ENCODE measurements at places on chromosomes 6 and 20. TPM values are rescaled to one million over a fixed set of nuclear protein-coding genes. Genes with fewer than 3 reads are reported as not detected.
A peak's percentile ranks its signal among the peaks of the same experiment; 100 is the strongest.

The TRDN gene
- not detected for total RNA-seq

DNA sequence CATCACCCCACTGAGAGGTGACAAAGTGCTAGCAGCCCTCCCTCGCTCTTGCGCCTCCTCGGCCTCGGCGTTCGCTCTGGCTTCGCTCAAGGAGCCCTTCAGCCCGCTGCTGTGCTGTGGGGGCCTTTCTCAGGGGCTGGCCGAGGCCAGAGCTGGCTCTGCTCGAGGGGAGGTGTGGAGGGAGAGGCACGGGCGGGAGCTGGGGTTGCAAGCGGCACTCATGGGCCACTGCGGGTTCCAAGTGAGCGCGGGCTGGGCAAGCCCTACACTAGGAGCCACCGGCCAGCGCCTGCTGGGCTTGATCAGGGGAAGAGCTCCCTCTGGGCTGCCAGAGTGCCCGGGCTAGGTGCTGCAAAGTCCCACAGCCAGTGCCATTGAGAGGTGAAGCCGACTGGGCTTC, 964.8 kb upstream of the GJE1 start:
- DNase-seq = no peak

- DNase-seq = peak; percentile 27
Measured at GRCh38 chr20:21315138-21315537, 12.0 kb downstream of the XRN2 start.

DNA sequence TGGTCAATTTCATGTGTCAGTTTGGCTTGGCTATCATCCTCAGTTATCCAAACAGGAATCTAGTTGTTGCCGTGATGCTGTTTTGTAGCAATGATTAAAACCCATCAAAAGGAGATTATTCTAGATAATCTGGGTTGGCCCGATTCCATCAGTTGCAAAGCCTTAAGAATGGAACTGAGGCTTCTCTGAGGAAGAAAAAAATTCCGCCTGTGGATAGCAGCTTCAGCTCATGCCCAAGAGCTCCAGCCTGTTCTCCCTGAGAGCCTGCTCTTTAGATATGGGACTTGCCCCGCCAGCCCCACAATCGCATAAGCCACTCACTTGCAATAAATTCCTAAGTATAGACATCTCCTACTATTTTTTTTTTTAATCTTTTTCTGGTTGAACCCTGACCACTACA, 61.5 kb downstream of the SEL1L2 start:
- DNase-seq = no peak
